ENCODE measurements at places on chromosomes 3 and 15.

GRCh38 chr3:100609963-100610362 is 562 bp downstream of the ADGRG7 start:
- no peak for DNase-seq

GRCh38 chr3:56748663-56749231 is 53.0 kb downstream of the ARHGEF3 start:
- no peak for DNase-seq

DNA sequence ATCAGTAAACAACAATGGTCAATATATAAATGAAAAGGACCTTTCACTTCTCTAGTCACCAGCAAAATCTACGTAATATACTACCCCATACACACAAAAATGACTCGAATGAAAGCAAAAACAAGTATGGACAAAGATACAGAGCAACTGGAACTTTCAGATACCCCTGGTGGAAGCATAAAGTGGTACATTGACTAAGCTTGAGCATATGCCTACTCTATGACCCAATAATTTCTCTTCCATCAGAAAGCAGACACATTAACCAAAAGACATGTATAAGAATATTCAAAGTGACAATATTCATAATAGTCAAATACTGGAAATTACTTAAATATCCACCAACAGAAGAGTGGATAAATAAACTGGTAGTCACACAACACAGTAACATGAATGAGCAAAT is 86.0 kb downstream of the EFL1 start:
- DNase-seq: no peak

DNA sequence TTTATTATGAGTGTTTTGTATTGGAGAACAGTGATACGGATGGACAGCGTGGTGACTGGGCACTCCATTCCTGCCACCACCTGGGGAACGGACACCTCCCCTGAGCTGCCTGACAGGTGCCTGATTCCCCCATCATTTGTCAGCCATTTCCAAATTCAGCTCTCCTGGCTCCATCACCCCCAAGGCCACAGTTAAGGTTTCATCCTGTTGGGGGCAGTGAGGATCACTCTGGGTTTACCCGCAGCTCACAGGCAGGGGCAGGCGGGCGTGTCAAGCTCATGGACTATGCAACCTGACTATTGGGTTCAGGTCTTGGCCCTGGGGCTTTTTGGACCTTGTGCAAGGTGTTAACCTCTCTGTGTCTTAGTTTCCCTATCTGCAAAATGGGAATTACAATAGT is 76.3 kb downstream of the RAB11A start:
- DNase-seq: no peak

- no peak for DNase-seq
These were observed 232.0 kb downstream of the KCNMB2 start for GRCh38 chr3:178768072-178768864.

DNA sequence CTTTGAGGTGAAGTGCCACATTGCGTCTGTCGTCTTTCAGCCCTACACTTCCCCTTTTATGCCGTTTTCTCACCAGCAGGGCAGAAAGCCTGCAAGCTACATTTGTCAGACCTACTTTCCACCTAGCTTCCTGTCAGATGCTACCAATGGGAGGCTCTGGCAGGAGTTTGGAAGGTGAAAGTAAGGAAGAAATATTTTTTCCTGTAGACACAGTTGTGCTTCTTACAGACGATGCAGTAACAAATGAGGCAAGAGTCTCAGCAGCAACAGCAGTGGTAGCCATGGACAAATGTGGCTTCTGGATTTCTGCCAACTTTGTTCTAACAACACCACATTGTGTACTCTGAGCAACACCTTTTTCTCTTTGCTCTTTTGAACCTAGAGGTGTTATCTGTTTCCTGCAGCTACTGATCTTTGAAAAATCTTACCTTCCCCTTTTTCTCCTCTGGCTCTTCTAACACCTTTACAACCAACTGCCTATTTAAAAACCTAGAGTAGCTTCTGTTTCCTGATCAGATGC is 70.6 kb upstream of the STT3B start:
- DNase-seq: no peak

GRCh38 chr3:113431811-113432210 is 9.5 kb downstream of the CFAP44 start:
- DNase-seq: no peak

DNA sequence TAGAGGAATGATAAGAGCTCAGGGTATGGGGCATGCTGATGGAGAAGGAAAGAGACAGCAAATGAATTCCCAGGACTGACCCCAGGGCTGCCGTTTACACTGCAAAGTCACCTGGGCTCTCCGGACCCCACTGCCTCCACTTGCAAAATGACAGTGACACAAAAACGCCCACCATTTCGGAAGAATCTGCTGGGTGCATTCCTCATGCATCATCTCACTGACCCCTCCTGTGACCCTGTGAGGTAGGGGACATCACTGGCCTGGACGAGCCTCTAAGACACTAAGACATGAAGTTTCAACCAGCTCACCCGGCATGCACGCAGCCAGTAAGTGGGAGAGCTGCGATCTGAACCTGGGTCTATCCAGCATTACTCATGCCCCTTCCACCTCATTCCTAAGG is 60.3 kb downstream of the PCSK6 start:
- DNase-seq: no peak

DNA sequence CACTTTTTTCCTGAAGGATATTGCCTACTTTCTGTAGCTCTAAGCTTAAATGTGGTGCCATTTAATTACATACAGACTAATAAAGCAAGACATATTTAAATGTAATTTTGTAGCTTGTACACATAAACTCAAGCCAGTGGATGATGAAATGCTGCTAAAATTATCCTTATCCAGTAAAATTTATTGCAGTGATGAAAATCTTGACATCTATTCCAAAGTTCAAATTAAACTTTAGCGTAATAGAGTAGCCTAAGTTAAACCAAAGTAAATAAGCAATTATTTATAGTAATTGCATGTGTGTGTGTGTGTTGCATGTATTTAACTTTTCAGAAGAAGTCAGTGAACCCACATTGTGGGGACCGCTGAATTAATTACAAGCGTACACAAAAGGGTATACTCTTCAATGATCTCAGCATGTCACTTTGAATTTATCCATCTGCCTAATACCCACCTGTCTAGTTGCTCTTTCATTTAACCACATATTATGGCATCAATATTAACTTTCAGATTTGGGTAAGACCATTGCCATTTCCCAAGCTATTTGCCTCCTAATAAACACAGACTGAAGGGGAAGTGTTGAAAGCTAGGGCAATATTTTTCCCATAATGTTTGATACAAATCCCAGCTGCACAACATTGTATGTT is 85.0 kb downstream of the MECOM start:
- no peak for DNase-seq

GRCh38 chr3:73773233-73773632 is 148.5 kb upstream of the PDZRN3 start:
- no peak for DNase-seq

DNA sequence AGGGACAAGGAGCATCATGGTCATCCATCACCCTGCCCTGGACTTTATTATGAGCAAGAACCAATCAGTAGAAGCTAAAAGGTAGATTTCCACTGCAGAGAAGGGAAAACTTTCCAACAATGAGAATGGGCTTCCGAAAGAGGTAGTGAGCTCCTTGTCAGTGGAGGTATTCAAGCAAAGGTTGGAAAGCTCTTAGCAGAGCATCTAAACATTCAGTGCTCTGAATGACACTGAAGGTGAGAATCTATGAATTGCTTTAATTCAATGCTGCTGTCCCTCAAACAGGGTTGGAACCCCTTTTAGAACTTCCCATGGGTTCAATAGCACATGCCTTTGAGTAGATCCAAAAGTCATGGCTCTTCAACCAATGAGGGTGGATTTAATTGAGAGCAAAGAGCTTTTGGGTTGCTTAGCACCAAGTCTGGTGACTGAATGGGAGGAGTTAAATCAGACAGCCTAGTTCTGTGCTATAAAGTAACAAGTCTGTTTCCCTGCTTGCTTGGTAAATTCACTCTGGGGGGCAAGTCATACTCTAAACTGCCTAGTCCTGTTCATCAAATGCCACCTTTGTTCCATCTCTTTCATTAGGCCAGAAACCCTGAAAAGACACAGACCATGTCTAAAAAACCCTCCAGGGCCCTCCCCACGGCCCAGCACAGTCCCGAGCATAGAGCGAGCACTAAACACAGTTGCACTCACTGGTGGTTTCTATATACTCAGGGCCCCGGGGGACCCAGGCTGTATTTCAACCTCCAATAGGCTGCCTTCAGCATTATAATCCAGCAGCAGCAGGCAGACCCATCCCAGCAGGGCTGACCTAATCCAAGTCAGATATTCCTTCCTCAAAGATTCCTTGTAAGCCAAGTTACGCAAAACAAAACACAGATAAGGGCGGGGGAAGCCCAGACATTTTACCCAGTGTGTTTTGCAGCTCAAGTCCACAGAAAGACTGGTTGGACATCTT is 161.2 kb downstream of the MEGF11 start:
- no peak for DNase-seq

DNA sequence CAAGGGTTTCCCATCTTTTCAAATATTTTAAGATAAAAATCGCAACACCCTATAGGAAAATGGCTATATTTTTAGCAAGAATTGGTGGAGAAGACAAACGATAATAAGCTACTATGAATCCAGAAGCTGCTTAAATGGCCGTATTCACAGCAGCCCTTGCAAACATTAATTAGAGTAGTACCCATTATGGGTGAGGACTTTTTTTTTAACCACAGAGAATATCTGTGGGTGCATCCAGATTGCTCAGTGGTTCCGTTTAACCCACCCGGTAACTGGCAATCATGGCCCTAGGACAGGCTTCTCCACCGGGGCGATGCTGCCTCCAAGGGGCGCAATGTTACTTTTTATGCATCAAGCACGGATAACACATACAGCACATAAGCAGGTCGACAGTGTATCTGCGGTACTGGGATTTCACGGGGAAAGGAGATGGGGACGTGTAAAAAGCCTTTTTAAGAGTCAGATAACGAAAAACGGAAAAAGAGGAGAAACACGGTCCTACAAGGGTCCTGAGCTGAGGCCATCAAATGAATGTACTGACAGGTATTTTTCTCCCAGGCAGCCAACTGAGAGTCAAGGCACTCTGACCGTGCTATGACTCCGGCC is 968 bp upstream of the TMEM266 start:
- no peak for DNase-seq

DNA sequence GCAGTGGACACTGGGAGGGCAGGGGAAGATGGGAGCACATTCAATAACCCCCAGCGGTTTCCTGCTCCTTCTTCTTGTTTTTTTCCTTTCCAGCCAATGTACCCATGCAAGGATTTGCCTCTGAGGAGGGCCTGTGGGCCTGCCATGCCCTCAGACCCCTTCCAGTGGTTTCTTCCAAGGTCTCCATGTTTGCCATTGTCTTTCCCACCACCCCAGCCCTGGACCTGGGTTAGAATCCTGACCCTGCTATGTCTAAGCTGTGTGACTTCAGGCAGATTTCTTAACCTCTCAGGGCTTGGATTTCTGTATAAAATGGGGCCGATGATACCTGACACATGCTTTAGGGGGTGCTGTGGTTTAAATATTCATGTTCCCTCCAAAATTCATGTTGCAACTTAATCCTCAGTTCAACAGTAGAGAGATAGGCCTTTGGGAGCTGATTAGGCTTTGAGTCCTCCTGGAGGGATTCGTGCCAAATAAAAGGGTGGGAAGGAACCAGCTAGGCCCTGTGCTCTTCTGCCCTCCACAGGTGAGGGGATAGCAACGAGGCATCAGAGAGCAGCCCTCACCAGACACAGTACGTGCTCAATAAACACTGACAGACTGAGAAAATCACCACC is 46.3 kb upstream of the FLNB start:
- no peak for DNase-seq

GRCh38 chr15:47844437-47844836 is 127.1 kb downstream of the SEMA6D start:
- DNase-seq: no peak
